Stimulated activated CD8-positive, alpha-beta memory T cell treated with anti-CD3 and anti-CD28 coated beads, Interleukin-15, amount 100 ng/mL, for 48 hours (primary cell): ENCODE measurements at places on chromosomes 6 and 20.

- DNase-seq: no peak
Observed at GRCh38 chr6:149130508-149130907, 187.0 kb upstream of the TAB2 start.

DNA sequence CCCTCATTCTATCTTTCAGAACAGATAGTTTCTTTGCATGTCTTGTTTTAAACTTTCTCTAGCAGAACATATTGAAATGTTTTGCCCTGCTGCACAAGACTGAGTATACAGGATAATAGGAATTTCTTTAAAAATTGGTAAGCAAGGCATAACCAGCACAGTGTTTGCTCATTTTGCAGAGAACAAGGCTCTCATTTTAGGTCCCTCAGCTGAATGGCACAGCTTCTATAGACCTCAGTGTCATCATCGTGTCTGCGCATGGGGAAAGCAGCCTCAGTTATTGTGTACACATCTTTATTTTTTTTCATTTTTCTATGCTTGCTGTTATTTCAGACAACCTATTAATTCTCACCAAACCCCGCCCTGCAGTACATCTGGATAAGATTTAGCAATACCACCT, 35.7 kb downstream of the TTI1 start:
- DNase-seq: no peak

DNA sequence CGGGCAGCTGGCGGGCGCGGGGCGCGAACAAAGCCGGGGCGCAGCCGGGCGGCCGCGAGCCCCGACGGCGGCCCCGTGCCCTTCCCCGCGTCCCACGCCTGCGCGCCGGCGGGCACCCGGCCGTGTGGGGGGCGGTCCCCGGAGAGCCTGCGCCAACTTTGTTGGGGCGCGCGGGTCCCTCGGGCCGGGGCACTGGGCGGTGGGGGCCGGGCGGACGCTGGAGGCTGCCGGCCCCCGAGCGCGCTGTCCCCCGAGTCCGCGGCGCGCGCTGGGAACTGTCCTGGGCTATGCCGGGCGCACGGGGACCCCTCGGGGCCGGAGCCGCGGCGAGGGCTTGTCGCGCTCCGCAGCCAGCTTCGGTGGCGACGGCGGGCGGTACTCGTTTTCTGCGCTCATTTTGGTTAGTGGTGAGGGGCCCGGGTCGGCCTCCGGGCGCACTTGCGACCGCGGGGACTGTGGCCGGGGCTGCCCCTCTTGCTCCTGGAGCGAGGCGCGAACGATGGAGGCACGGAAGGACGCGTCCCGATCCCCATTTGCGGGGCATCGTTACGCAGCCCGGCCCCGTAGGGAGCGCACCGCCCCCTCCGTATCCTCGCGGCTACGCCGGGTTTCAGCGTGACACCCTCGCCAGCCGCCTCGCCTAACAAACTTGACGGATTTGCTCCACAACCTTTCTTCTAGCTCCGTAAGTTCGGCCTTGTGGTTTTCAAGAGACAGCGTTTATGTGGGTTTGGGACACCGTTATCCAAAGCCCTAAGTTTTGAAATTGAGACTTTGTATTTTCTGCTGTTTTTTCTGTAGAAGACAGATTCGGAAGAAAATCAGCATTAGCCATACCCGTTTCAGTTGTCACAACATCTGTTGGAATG, 622 bp downstream of the SS18L1 start:
- DNase-seq: peak; percentile 49

DNA sequence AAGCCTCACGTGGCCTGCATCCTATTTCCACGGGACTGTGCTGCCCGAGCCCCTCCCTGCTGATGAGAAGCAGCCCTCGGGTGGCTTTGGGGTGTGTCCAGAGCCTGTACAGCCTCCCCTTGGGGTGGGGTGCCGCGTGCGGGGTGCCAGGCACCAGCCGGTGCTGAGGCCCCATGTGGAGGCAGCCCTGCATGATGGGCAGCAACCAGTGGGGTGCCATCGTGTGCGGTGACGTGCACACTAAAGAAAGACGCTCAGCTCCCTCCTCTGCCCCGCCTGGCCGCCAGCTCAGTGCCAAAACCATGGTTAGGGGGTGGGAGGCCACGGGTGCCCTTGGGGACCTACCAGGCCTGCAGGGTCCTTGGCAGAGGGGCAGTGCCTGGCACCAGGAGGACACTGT, 26.2 kb downstream of the NTSR1 start:
- DNase-seq: no peak

GRCh38 chr6:86017236-86017635, 374.6 kb upstream of the SYNCRIP start:
- no peak for DNase-seq

DNA sequence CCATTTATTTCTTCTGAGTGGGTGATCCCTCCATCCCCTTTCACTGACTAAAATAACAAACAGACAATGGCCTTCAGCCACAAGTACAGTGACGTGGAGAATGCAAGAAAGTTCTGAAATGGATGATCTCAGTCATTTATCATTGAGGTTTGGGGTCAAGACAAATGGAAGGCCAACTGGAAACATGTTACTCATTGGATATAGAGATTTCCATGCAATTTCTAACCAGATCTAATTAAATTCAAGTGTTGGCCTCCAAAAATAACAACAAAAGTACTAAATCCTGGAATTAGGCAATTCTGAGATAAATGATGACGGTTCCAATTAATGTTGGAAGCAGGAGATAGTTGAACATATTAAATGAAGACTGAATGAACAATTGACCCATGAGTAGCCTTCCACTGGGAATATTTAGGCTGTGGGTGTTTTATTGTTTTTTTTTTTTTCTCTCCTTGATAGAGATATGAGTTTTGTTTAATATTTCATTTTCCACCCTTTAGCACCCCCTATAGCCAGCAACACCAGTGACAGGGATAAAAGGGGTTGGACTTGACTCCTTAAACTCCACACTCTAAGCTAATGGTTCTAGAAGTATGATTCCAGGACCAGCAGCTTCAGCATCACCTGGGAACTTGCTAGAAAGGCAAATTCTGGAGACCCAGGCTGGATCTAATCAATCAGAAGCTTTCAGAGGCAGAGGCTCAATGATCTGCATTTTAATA, 112.8 kb downstream of the BCAS1 start:
- no peak for DNase-seq

DNA sequence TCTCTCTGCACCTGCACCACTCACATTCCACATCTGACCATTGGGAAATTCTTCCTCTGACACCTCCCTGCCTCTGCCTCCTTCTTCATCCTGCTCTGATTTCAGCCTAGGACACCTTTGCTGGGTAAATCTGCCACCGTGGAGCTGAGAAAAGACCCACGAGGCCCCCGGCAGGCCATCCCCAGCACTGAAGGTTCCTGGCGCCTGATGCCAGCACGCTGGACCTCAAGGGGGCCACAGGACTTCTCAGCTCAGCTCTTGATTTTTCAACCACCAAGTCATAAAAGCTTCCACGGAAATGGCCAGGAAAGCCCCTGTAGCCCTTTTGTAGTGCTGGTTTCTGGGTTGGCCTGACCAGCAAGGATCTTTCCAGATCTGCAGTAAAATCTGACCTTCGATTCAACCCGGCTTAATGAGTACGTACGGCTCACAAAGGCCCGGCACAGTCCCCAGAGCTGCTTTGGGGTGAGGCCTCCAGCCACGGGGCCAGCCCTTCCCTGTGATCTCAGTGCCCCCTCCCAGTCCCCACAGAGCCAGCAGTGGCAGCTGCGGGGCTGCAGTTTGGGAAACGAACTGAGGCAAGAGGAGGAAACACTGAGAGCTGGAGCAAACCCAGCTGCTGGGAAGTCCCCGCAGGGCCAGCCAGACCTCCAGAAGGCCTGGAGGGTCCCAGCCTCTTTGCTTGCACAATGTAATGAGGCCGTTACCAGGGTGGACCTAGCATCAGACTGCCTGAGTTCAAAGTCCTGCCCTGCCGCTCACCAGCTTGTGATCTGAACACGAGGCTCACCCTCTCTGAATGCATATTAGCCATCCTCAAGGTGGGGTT, 157.5 kb downstream of the BMP7 start:
- DNase-seq: no peak

GRCh38 chr6:93418408-93419303, 703 bp downstream of the EPHA7 start:
- no peak for DNase-seq
